Choroid plexus epithelial cell (primary cell): ENCODE measurements at places on chromosomes 11 and 22.
A peak's percentile ranks its signal among the peaks of the same experiment; 100 is the strongest.

DNA sequence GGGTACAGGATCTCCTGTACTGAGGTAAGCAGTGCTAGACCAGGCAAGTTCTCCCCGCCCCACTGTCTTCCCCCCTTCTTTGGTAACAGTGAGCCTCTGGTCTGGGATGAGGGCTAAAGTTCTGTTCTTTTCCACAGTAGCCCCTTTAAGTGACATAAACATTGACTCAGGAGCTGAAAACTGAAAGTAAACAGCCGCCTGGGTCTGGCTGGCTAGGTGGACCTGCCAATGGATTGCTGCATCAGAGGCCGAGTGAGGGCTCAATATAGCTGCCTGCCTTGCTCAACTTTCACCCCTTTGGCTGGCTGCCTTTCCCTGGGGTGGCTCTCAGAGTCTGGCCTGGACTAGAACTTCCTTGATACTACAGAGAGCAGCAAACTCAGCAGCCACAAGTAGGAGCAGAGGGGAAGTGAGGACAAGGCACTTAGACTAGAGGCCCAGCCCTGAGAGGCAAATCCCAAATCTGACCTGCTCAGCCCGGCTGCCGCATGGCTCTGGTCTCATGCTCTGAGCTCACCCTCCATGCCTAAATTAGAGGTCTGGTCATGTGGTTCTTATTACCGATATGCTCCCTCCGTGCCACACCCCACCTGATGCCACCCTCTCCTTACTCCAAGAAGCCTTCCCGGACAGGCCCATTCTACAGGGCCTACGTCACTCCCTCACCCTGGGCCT, 9.6 kb upstream of the UCP3 start:
- DNase-seq, result peak; percentile 96

- DNase-seq, result no peak
These were observed 6.1 kb downstream of the MRPL17 start for GRCh38 chr11:6677018-6677417.

GRCh38 chr11:79040348-79040747, 400.5 kb downstream of the TENM4 start:
- peak; percentile 36 for DNase-seq

GRCh38 chr11:12167061-12168000, 56.9 kb downstream of the MICAL2 start:
- peak; percentile 85 for DNase-seq

DNA sequence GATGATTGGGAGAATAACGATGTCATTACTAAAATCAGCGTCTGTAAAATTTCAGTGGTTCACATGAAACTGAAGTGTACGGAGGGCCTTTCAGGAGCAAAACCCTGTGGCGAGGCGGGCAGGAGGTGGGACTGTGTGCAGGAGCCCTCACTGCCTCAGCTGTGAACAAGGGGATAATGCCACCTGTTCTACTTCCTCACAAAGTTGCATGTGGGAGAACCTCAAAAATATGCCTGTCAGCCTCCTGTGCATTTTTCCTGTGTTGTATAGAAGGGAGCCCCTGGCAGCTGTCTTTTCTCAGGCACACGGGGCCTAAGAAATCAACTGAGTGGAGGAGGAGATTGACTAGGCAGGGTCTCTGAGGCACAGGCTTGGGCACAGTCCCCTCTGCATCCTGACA, 43.0 kb upstream of the MYO18B start:
- DNase-seq, result no peak

DNA sequence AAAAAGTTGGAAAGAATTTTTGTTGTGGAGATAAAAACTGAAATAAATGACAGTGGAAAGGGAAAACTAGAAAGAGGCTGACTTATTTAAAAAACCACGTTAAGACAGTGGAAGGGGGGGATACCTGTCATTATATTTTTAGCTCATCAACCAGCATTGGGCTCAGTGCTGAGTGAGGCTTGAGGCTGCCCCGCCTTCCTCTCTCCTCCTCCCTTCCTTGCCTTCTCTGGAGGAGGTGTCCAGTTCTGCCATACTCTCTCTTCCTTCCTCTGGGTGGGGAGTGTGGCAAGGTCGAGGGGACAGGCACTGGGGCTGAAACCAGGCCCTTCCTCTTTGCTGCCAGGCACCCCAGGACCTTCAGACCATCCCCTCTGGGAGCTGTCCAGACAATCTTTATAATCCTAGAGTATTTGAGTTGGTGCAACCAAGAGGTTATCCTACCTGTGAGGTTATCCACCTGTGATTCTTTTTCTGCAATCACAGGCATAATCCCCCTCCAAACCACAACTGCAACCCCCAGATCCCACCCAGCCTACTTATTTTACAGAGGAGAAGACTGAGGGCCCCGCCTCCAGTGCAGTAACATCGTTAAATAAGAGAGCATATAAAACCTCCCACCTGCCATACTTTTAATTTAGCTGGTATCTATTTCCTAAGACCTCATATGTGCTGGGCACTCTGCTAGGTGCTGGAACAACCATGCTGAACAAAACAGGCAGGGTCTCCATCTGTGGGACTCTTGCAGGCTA, 578.5 kb downstream of the BUD13 start:
- no peak for DNase-seq

DNA sequence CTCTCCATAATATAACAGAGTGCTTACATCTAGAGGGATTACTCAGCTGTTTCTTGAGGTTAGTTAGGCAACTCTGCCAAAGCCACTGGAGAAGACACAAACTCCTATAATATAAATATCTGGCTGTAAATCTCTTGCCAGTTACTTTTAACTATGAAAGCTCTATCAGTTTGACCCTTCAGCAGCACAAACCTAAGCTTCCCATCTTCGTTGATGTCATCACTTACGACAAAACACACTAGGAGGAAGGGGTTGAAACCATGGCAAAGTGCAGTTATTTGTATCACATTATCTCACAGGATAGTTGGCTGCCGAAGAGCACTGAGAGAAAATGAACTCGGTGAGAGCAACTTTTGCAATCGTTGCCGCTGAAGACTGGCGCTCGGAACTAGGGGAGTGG, 922.1 kb downstream of the OPCML start:
- peak; percentile 49 for DNase-seq

GRCh38 chr11:14300661-14301304, 58.2 kb downstream of the RRAS2 start:
- DNase-seq, result peak; percentile 88

DNA sequence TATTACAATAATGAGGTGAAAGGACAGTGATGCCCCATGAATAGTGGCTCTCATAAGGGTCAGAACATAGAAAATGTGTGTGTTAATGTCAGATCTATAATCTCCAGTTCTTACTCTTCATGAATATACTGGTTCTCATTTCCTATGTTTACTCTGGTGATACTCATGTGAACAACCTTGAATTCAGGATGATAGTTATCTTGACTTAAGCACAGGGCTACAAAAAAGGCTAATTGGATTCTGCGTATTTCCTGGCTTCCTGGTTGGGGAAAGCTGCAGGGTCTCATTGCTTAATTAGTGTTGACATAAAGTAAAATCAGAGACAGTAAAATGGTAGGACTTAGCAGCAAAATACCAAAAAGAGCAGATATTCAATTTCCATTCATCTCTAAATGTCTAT, 1316.8 kb upstream of the RAG2 start:
- DNase-seq, result no peak

GRCh38 chr11:19777039-19777376, 64.4 kb downstream of the NAV2 start:
- no peak for DNase-seq

- DNase-seq, result no peak
These were observed 147.8 kb downstream of the COMMD9 start for GRCh38 chr11:36141196-36141953.

GRCh38 chr11:7645206-7645605, 28.1 kb downstream of the CYB5R2 start:
- no peak for DNase-seq

- DNase-seq, result no peak
These were observed 8.9 kb upstream of the OPCML start for GRCh38 chr11:133541021-133541719.

GRCh38 chr11:111213256-111213655, 32.3 kb upstream of the POU2AF2 start:
- DNase-seq, result no peak

- no peak for DNase-seq
These were observed 21.4 kb upstream of the ACRV1 start for GRCh38 chr11:125701858-125702621.

DNA sequence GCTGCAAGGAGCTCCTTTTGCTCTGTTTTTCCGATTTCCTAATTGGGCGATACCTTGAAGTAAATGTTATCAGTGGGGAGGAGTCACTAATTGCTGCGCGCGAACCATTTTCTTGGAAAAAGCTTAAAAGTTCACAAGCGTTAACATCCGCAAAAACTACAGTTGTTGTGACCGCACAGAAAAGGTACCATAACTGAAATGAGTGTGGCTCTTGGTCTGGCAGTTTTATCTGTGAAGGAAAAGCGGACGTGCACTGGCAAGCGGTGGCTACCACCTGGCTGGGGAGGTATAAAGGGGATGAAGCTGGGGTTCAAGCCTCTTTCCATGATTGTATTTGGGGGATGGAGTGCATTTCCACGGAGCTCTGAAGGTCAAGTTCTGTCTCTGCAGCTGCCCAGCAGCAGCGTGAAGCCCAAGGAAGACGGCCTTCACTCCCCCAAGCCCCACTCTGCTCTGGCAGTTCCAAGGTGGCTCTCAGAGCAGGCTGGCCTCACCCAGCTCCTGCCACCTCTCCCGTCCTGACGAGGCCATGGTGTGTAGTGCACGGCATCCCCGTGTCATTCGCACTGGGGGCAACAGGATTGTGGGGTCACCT, 27.5 kb downstream of the MOV10L1 start:
- no peak for DNase-seq

- no peak for DNase-seq
These were observed 61.3 kb upstream of the WNT11 start for GRCh38 chr11:76267556-76267955.

DNA sequence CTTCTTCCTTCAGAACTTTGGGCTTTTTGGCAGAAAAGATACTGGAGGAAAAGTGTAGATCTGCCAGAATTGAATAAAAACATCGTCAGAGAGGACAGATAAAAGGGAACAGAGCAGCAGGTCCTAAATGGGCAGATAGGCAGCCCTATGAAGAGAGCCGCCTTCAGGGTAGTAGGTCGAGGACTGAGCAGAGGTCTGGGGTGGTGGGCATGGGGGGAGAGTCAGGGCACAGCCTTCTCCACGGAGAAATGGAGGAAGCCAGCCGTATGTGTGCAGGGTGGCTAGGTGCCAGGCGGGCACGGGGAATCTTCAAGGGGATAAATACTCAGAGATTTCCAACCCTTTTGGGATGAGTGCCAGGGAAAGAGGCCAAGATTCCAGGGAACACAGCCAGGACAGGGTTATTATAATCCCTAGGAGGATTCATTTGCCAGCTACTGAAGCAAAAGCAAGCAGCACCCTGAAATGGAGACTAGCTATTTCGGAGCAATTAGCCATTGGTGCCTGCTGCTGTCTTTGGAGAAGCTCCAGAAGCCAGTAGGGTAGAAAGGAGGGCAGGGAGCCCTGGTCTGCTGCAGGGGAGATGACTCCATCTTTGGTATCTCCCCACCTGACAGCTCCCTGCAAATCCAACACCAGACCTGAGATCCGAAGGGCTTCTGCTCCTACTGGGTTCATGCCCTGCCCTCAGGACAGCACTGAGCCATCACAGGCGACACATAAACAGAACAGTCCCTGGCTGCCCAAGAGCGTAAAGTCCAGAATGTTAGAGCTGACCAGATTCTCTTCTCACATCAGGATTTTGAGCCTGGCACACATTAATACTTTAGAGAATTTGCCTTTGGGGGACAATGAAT, 174.5 kb upstream of the NTM start:
- peak; percentile 8 for DNase-seq

- DNase-seq, result no peak
These were observed 37.4 kb upstream of the TOLLIP start for GRCh38 chr11:1346669-1347390.

DNA sequence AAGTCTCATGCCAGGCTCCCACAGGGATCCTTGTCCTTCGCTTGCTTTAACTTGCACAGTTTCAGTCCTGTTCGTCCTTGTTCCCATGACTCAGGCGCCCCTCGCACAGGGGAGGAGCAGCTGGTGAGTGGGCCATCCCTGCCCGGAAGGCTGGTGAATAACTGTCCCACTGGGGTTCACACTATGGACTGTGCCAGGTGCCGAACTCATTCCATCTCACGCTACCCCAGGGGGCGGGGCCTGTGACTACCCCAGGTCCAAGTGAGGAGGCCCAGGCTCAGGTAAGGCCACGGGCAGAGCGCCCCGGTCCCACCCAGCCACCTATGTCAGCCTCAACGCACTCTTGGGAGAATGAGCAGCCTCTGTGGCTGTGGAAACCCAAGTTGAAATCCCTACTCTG, 7.2 kb upstream of the CARD10 start:
- no peak for DNase-seq

DNA sequence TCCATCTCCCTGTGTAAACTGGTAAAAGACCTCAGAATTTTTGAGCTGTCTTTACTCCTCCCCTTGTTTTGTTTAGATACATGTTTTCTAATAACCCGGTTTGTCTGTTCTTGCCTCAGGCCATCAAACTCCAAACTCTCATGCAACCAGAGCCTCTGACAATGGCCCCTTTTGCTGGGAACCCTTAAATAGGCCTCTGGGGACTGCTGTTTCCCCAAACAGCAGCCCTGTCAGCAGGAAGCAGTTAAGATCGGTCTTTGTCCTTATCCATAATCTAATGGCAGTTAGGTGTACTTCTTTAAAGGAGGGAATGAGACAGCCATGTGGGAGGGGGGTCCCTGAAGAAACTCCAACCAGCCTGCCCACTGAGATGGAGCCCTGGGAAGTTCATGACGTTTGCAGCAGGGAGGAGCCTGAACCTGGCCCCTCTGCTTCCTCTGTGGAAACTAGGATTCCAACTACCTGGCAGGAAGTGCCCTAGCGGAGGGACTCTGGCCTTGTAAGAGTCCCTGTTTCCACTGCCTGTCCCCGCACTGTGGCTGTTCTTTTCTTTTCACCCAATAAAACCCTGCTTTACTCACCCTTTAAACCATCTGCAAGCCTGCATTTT, 1354.4 kb downstream of the LRRC4C start:
- no peak for DNase-seq

GRCh38 chr22:48431536-48432315, 1395.9 kb downstream of the BRD1 start:
- no peak for DNase-seq

DNA sequence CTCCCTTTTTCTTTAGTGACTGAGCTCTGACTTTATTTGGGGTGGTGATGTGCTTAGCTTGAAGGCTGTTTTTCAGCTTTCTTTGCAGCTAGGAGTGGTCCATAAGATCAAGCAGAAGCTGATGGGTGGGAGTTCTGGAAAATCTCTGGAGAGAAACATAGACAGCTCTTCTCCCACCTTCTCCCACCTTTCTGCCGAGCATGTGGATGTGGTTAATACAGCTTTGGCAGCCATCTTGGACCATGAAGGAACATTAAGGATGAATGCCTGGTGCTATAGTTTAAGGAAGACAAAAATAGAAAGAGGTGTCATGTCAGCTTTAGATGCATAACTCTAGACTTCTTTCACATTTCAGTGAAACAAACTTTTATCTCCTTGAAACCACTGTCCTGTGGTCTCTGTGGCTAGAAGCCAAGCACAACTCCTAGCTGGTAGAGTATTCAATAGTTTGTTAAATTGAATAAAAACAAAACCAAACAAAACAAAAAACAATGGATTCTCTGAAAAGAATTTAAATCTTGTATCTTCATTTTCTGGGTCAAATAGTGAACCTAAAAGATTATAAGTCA, 203.6 kb upstream of the SESN3 start:
- DNase-seq, result no peak
